ENCODE measurements at places on chromosomes 1 and 21.
A peak's percentile ranks its signal among the peaks of the same experiment; 100 is the strongest.

DNA sequence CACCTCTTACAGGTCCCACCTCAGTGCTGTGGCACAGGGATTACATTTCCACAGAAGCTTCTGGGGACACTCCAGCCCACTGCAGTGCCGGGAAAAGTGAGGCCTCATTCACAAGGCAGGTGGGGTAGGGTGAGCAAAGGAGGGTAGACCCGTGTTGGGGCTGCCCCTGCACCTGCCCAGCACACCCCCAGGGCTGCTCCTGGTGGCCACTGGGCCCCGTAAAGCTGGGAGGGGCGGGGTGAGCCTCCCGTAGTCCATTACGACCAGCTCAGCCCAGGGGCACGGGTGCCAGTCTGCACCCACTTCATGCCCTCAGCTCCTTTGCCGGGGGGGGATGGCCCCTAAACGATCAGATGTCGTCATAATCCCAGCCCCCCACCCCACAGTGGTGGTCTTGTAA, 39.5 kb downstream of the AJAP1 start:
- DNase-seq = no peak

DNA sequence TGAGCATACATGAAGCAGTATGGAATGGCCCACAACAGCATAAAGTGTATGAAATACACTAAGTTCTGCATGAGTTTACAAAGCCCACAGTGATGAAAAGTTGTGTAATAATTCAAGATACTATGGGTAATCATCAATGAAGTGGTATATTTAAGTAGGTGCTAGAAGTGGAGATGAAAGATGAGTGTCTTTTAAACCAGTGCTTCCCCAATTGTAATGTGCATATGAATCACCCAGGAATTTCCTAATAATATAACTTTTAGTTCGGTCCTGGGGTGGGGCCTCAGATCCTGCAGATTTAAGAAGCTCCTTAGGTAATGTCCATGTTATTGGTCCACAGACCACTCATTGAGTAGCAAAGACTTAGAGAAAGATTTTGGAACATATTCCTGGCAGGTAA, 184.9 kb downstream of the DUSP10 start:
- no peak for DNase-seq

DNA sequence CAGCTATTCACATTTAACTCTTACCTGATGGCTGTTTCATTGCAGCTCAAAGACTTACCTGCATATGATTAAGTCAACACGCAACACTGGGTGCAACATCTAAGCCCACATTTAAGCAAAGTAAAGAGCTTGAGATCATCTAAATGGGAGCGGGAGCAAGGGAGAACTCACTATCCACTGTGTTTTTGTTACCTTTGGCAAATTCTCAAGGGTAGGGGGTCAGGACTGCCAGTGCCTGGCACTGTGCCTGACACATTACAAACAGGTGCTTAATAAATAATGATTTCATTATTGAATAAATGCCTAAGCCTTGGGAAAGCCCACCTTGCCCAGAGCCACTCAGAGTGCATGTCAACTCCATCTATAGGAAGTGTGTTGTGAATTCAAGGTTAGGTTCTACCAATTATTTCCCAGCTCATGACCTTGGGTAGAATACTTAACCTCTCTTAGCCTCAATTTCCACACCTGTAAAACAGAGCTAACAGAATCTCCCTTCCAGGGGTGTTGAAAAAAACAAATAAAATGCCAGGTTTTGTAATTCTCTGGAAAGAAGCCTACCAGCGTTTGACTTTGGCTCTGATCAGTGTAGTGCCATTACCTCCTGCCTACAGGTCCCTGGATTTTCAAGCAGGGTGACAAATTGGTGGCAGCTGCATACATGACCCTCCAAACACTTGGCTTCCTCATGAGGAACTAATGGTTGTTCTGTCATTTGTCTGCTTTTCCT, 109.7 kb downstream of the TGFBR3 start:
- no peak for DNase-seq

- no peak for DNase-seq
Observed at GRCh38 chr1:48266576-48266975, 44.1 kb downstream of the SLC5A9 start.

GRCh38 chr1:101216623-101217022, 20.2 kb upstream of the S1PR1 start:
- DNase-seq = no peak

DNA sequence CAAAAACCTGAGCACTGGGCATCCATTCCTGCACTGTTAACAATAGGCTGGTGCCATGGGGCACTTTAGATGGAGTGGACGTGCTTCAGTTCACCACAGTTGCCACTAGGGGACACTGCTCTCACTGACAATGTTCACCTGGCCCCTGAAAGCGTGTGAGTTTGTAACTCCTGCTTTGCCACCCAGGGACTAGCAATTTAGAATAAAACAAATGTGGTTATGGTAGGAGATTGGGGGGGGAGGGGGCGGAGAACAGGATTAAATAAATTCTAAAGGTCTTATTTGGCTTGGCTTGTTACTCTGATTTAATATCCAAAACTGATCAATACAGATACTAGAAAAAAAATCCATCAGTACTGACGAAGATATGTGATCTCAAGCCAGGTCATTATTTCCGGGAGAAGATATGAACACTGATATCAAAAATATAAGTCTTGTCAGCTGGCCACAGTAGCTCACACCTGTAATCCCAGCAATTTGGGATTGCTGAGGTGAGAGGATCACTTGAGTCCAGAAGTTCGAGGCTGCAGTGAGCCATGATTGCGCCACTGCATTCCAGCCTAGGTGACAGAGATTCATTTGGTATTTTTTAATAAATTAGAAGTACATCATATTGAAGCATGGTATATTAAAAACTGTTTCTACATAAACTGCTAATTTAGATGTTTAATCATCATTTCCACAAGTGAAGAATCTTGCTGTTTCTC, 23.2 kb downstream of the INTS7 start:
- DNase-seq = peak; percentile 34

DNA sequence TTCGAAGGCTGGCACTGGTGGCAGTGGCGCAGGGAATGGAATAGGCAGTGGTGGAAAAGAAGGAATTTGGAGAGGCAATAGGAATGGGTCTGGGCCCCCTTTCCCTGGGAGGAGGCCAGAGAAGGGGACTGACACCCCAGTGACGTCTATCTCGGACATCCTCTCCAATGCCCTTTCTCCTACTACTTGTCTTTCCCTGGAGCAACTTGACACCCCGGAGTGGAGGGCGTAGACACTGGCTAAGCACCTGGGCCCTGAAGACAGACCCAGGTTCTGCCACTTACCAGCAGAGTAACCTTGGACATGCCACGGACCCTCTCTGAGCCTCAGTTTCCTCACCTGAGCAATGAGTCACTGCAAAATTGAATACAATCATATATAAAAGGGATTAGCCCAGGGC, 86.8 kb downstream of the CAMK2N1 start:
- DNase-seq = no peak

- peak; percentile 54 for DNase-seq
Observed at GRCh38 chr21:43728467-43729390, 9.8 kb downstream of the PDXK start.

DNA sequence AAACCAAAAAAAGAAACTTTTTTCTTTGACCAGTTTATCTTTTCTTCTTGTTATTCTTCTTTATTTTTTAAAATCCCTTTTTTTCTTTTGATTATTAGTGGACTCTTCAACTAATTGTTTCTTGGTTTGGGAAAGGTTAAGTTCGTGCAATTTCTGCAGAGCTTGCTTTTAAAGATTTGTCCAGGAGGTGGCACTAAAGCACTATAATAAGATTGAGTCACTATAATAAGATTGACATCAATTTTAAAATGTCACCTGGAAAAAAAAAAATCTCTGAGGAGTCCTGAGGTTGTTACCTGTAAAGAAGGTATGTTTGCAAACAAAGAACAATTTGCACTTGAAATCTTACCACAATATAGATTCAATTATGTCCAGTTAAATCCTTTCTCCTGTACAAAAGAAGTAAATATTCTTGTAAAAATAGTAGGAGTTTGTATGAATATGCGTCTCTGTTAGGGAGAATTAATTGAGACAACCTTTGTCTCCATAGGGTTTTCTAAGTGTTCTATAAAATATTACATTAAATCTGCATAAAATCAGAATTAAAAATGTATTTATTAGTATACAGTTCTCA, 166.7 kb downstream of the ADGRL4 start:
- DNase-seq = no peak

DNA sequence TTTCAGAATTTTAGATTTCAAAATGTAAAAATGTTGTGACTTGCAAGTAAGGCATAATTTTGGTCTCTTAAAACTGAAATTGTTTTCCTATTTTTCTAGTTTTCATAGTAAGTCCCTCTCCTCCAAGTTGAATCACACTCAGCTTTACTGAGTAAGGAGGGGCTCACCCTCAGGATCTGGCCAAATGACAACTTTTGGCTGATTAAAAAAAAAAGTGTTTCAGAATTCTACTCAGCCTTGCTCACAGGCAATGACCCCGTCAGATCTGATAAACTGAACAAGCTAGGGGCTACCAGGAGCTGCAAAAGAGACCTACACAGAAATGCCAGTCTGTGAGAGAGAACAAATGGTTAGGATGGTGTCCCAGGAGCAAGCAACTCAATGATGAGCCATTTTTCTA, 159.8 kb downstream of the PBX1 start:
- no peak for DNase-seq

DNA sequence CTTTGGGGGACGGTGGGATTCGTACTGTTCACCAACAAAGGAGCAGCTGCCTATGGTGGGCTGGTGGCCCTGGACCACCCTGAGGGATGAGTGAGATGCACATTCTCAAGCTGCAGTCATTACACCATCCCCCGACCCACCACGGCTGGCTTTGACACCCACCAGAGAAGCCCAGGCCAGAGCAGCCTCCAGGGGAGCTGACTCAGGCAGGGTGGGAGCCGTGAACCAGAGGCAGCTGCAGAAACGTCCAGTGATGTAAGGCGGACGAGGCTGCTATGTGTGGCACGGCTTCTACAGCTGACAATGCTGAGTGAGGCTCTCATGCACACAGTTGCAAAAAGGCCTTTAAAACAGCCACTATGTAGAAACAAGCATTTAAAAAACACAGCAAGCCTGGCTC, 40.1 kb downstream of the CHAF1B start:
- no peak for DNase-seq

GRCh38 chr1:109290998-109291397, 8.1 kb upstream of the PSRC1 start:
- no peak for DNase-seq

DNA sequence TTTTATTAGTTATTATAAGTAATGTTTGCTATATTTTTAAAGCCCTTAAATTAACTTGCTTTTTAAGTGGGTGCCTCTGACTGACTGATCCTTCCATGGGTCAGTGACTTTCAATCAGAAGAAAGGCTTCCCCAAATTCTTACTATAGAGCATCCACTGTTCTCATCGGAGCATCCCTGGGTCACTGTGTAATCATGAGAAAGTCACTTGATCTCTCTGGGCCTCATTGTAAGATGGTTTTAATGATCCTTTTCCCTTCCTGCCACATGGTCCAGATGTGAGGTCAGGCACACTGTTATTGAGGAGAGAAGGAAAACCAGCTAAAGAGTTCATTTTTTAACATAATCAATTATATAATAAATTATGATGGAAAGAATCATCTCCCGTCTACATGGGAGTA, 11.0 kb upstream of the NBL1 start:
- DNase-seq = no peak

DNA sequence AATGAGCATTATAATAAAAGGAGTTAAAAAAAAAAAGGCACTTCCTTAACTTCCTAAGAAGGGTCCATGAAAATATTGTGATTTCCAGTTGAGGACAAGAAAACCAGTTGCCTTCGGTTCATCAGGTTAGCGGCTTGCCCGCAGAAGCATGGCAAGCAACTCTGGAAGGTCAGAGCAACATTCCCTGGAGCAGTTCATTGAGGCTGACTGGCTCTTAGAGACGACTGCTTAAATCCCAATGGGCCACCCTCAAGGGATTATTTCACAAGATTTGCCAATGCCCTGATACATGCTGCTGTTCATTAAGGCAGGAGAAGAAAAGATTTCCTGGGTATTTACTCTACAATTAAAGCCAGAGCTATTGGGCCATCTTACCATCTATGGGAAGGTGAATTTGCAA, 29.0 kb upstream of the CASQ2 start:
- no peak for DNase-seq

DNA sequence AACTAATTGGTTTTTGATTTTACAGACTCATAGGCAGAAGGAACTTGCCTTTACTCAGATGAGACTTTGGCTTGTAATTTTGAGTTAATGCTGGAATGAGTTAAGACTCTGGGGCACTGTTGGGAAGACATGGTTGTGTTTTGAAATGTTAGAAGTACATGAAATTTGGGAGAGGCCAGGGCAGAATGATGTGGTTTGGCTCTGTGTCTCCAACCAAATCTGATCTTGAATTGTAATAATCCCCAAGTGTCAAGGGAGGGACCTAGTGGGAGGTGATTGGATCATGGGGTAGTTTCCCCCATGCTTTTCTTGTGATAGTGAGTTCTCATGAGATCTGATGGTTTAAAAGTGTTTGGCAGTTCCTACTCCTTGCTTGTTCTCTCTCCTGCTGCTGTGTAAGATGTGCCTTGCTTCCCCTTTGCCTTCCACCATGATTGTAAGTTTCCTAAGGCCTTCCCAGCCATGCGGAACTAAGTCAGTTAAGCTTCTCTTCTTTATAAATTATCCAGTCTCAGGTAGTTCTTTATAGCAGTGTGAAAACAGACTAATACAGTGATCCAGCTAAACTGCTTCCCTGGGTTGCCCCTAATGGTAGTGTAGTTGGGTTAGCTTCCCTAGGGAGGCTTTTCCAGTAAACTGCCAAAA, 10.2 kb downstream of the CPT2 start:
- DNase-seq = no peak

DNA sequence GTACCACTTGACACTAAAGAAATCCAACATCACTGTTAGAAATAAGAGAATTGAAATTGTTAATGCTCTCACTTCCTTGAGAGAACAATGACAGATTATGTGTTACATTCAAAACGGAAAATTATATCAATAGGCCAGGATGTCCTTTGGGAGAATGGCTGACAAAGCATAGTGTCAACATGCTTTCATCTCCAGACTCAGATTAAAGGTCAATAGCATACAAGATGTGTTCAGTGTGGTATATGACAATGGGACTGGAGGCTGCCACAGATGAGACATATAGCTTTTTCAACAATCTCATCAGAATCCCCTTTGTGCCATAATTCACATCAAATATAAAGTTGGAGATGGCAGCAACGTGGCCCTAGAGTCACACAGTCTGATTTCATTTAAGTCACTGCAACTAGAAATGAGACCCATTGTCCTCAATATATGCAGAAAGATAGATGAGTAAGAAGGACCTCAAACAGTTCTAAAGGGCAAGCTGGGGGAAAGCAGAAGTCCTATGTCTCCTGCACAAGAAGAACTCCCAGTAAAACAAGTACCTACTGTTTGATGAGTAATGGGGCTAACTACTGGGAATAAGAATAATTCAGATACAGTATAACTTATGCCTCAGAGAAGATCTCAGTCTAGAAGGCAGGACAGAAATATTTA, 327.9 kb downstream of the TTLL7 start:
- no peak for DNase-seq

DNA sequence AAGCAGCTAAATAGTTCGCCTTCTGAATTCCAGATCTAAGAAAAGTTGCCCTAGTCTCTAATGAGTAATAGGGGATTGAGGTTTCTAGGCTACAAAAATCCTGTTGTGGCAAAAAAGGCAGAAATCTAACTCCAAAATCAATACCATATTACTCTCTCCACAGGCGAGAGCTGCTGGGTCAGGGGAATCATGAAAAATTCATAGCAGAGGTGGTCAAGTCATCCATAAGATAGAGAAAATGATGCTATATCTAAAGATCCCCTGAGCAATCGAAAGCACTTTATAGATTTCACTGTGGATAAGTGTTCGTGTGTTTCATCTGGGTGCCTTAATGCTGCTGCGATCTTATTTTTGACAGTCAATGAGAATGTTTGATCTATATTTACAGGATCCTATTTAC, 417.7 kb downstream of the AGBL4 start:
- no peak for DNase-seq

Measured in stimulated activated CD8-positive, alpha-beta memory T cell treated with anti-CD3 and anti-CD28 coated beads, Interleukin-2, amount 100 ng/mL, for 1 hour (primary cell).